HepG2 (cell line): ENCODE measurements at places on chromosomes 7 and 10.
A peak's percentile ranks its signal among the peaks of the same experiment; 100 is the strongest.

DNA sequence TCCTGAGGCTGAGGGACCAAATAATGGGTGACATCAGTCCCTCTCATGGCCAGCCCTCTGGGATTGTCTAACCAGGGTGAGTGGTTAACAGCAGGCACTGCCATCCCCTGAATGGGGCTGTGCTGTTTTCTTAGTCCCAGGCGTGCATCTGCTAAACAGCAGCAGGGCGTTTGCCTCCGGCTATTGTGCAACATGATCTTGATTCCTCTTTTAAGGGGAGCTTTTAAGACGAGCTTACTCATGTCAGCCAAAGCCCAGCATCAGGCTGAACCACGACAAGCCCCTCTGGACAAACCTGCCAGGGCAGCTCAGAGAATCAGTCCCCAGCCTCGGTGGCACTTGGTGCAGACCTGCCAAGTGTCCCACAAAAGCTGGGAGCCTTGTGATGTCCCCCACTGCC, 16.2 kb upstream of the IGFBP3 start:
- DNase-seq: no peak

GRCh38 chr7:77980087-77980713, 181.6 kb downstream of the PHTF2 start:
- DNase-seq: no peak

DNA sequence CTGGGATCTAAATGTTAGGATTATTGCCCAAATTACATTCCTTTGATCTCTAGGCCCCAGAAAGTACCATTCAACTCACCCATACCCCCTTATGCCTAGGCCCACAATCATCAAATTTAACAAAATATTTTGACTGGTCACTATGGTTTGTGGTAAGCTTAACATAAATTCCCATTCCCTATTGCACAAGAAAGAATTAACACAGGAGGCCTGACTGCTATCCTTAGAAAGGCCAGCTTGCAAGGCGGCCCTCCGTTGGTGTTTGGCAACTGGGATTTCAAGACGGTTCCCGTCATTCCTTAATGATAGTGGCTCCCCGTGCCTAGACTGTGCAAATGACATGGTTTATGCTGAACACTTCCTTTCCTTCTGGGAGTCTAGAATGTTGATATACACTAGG, 29.6 kb downstream of the ARHGAP21 start:
- DNase-seq: no peak

DNA sequence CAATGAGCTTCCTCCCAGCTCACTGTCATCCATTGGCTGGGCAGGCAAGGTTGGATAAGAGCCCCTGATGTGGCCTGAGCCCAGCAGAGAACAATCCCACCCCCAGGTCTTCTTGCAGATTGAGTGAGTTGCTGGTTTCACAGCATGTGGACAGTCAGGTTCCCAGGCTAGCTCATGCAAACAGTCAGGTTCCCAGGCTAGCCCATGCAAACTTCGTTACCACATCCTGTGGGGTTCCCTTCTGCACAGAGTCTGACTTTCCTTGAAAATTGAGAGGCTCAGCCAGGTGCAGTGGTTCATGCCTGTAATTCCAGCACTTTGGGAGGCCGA, 67.1 kb downstream of the TMEM130 start:
- DNase-seq: no peak

DNA sequence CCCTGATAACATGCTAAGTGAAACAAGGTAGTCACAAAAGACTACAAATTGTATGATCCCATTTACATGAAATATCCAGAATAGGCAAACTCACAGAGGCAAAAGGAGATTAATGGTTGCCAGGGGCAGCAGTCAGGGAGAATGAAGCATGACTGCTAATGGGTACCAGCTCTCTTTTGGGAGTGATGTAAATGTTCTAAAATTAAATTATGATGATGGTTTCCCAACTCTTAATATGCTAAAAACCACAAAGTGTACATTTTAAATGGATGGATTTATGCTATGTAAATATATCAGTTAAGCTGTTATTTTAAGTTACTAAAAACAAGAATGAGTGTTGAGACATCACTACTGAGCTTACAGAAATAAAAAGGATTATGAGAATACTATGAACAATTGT, 12.6 kb downstream of the CYP51A1 start:
- DNase-seq: no peak

- DNase-seq: no peak
Observed at GRCh38 chr10:59346321-59346720, 16.0 kb downstream of the FAM13C start.

DNA sequence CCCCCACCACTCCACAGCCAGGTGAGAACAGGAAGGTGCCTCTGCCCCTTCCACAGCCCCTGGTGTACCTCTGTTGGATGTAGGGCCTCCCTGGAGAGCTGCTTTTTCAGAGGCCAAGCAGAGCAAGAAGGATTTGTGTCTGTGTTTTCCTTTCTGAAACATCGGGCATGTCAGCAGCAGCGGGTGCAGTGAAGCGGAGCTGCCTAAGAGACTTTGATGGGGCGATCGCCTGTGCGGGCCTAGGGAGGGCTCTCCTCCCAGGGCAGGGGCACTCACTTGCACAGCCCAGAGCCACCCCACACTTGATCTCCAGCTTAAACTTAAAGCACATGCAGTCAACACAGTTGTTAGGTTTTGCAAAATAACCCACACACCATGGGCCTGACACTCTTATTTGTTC, 324.7 kb downstream of the ACTR3B start:
- no peak for DNase-seq

- DNase-seq: peak; percentile 53
Observed at GRCh38 chr10:6275022-6275997, 72.6 kb downstream of the PFKFB3 start.
